Amygdala (tissue), 56 donors: ENCODE measurements at places on chromosomes 4 and X.

DNA sequence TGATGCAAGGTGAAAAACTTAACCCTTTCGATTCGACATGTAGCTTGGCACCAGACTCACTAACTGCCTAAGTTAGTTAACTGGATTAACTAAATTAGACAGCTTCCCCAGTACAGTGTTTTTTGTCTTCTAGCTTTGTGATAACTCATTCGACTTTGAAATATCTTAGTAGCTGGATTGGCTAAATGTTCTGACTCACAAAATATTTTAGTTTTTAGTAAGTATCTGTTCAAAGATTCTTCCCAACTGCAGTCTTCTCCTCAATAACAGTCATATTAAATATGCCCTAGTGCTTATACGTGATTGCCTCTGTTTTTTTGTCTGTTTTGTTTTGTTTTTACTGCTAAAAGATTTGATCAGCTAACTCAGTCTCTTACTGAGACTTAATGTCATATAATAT lies 102.9 kb downstream of the KCNIP4 start:
- no peak for DNase-seq

DNA sequence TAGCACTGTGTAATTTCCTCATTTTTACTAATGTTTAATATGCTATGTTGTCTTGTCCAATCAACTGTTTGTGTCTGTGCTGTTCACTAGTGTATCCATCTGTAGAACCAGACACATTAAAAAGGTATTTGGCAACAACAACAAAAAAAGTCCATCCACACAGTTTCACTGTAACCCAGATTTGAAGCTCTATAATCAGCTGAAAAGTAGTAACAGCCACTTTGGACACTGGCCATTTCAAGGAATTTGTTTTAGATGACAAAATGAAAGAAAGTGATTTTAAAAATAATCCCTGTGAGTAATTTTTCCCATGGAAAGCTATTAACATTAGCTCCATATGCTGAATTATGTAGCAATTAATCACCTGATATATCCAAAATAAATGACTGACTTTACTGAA lies 2.2 kb upstream of the FBXL5 start:
- no peak for DNase-seq

- DNase-seq, result no peak
Observed at GRCh38 chrX:84611843-84612636, 109.8 kb upstream of the HDX start.

DNA sequence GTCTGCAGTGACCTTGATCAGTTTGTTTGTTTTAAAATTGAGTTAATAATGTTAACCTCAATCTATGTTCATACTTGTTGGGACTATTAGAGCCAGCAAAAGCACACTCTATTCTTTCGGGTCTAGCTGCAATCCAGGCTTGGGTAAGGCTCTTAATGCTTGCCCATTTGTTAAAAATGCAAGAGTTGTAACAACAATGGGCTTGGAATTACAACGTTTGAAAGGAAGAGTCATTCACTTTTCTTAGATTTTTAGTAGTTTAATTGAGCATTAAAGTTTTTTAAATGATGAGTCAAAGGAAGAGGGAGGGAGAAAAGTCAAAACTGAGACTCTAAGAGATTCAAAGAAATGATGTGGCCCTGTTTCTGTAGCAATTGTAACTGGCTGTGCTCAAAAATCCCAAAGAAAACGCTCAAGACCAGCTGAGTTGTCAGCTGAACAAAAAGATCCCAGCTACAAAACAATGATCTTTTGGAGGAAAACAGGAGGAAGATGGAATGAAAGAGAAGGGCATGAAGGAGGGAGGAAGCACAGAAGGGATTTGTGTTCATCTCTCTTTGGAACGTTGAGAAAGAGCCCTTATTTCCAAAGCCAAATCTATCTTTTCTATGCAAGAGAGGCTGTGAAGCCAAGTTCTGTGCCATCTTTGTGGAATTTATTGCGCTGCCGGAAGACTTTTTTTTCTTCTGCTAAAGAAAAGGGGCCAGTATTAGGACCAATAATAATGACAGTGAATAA lies 5.5 kb downstream of the SCD5 start:
- no peak for DNase-seq

DNA sequence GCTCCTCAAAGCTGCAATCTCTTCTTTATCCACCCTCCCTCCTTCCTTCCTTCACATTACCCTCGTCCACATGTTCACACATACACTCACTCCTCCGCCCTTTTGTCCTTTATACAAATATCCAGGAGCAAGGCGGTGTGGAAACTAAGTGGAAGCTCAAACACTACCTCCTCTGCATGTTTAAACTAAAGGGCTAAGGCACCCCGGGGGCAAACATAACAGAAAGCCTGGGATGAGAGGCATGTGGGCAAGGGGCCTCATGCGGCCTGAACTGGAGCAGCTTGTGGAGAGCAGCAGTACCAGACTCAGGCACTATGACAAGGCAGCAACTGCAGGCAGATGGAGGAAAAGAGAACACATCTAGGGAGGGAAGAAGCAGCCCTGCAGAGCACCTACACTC lies 9.5 kb downstream of the MAB21L2 start:
- DNase-seq, result no peak

DNA sequence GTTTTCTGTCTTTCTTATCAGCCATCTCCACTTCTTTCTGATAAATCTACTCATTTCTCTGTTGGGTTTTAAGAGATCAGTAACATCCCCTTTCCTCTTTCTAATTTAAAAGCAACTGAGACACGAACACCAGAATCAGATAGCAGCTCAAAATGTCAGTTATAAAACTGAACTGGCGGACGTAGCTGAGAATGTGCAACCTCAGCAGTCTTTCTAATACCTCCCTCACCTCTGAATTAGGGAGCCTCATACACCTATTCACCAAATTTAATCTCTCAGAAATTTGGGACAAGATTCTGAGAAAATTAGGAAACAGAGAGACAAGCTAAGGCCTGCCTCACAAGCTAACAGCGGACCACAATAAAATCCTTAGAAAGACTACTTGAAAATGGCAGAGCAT lies 52.0 kb upstream of the ACSL4 start:
- no peak for DNase-seq

DNA sequence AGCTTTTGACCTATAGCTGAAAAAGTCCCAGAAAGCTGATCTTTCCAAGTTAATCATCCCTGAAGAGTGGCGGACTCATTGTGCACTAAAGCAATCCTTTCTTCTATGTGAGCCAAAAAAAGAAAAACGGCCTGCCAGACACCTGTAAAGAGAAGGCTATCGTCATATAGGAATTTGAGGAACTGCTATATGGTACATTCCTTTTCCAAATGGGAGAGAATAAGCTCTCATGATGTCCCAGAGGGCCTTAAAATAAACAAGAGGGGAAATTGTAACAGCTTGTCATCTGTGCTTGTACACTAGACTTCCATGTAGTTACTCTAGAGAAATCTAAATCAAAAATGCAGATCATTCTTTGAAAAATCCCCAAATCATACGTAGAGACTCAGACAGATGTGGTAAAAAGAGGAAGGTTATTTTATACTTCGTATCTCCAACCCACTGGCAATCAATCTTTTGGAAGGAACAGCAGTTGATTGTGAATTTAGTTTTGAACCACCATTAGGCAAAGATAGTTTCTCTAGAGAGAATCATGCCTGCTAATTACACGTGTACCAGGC lies 26.1 kb downstream of the GPR174 start:
- no peak for DNase-seq

GRCh38 chr4:8568068-8568668 lies 12.0 kb upstream of the GPR78 start:
- no peak for DNase-seq

- no peak for DNase-seq
Observed at GRCh38 chrX:9728261-9728660, 37.4 kb downstream of the GPR143 start.

- DNase-seq, result no peak
Observed at GRCh38 chr4:11430536-11430935, 1.8 kb upstream of the HS3ST1 start.

DNA sequence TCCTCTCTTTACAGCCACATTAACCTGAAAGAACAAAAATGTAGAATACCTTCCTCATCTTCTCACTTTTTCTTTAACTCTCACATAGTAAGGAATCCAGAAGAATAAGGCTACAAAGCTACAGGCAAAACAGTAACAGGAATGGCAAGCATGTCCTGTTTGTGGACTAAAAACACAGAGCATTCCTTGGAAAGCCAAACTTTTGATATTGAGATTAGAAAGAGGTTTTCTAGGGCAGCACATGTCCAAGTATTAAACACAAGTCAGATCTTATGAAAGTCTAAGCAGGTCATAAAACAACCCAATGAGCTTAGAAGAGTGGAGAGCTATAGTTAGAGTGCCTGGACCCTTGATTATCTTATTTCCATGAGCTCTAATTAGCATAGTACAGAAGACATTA lies 58.2 kb upstream of the FAM9C start:
- DNase-seq, result no peak

DNA sequence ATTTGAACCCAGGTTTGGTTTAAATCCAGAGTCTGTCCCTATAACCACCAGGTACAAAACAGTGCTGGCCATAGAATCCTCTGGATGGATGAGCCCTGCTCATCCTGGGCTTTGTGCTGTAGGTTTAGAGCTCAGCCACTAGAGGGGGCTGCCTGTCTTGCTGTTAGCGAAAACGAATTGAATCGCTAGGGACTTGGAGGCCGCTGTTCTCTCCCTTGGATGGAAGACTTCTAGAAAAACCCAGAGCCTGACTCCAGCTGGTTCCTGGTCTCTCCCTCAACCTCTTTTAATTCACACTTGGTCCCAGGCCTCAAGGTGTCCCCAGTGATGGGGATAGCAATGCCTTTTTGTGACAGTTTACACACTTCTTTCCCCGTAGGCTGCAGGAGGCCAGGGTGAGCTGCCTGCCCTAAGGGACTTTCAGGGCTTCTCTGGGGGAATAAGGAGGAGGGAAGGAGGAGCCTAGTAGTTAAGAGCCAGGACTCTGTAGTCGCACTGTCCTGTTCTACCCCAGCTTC lies 8.7 kb downstream of the RIPPLY1 start:
- DNase-seq, result peak; percentile 3

DNA sequence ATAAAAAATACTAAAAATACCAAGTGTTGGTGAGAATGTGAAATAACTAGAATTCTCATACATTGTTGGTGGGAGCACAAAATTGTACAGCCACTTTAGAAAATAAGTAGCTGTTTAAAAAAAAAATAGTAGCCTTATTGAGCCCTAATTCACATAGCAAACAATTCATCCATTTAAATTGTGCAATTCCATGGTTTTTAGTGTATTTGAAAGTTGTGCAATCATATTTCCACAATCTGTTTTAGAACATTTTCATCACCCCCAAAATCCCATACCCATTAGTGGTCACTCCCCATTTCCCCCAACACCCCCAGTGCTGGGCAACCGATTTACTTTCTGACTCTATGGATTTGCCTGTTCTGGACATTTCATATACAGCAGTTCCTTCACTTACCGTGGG lies 37.1 kb downstream of the STX18 start:
- DNase-seq, result no peak

GRCh38 chr4:42398171-42398870 lies 1.0 kb downstream of the SHISA3 start:
- no peak for DNase-seq

DNA sequence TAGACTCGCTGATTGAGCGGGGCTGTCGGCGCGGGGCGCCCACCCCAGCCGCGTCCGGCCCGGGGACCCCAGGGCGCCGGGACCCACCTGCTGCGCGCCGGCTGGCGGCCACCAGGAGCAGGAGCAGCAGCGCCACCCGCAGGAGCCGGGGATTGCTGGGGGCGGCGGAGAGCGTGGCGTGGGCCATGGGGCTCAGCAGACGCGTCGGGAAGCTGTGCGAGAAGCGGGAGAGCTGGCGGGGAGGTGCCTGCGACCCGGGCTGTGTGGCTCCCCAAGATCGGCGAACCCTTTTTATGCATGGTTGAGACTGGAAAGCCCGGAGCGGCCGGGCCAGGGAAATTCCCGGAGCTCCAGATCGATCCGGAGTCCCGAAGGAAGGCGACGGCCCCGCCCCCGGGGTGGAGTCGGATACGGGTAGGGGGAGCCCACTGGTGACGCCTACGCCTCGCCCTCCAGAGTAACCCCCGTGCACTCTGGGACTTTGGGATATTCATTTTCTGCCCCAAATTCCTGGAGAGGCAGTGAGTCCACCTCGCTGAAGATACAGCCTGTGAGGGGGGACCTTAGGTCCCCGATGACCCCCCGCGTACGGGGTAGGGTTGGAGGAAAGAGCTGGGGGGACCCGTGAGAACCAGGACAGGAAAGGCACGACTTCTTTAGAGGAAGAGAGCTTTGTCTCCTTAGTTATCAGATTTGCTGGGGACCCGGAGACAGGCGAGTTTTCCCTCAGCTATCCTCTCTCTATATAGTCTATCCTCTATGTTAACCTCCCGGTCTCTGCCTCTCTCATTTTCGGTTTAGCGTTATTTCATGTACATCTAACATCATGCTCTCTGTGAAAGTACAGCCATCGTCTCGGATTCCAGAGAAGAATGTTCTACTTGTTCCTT lies at the start of gene CXCL3:
TSS of gene CXCL3 (minus strand) at position 265 of the 890 bp plus-strand sequence. CDS start at position 187, 78 bp downstream.
- DNase-seq, result peak; percentile 41

DNA sequence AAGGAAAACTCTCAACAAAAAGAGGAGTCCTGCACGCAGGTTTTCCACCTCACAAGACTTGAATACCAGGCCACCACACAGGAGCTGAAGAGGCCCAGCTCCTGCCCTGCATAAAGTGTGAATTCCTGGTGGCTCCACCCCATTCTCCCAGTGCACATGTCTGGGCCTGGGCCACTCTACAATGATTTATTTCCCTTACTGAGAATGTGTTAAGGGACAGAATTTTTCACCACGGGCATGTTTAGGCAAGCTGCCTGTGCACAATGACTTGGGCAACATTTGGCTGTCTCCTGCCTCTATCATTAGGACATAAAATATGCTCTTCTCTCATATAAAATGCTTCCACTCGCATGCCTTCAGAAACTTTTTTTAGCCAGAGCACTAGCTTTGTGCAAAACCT lies 197.1 kb downstream of the SLC7A11 start:
- no peak for DNase-seq

GRCh38 chr4:8906991-8907595 lies 35.5 kb upstream of the HMX1 start:
- DNase-seq, result no peak

DNA sequence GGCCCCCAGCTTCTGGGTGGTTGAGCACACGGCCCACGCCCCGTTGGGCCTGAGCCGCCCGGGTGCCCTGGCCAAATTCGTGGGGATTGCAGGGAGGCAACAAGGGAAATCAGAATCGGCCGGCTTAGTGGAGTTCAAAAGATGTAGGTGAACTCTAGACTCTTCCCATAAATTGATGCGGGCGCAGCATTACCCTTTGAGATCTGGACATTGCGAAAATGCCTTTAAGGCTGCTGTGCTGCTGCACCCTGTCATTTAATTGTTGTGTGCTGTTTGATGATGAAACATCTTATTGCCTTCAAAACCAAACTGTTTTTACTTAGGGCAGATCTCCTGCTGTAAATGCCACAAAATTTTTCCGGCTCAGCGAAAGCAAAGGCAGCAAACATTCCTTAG lies 409 bp upstream of the MPP1 start:
- DNase-seq, result no peak

- DNase-seq, result no peak
Observed at GRCh38 chr4:169253904-169254303, 16.9 kb downstream of the SH3RF1 start.

- DNase-seq, result no peak
Observed at GRCh38 chrX:153573984-153574383, 25.0 kb downstream of the CCNQ start.

DNA sequence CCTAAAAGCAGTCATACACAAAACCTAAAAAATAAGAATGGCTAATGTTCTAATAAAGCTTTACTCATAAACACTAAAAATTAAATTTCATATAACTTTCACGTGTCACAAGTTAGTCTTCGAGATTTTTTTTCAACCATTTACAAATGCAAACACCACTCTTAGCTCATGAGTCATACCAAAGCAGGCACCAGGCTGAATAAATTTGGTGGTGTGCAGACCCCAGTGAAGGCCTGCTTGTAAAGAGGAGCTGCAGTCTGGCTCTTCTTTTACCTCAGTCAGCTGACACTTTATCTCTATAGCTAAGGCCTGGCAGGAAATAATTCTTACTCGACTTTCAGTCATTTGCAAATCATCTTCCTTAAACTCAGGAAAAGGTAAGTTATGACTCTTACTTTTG lies 37.4 kb downstream of the CLOCK start:
- DNase-seq, result no peak
